ENCODE measurements at places on chromosomes 3 and 15.

DNA sequence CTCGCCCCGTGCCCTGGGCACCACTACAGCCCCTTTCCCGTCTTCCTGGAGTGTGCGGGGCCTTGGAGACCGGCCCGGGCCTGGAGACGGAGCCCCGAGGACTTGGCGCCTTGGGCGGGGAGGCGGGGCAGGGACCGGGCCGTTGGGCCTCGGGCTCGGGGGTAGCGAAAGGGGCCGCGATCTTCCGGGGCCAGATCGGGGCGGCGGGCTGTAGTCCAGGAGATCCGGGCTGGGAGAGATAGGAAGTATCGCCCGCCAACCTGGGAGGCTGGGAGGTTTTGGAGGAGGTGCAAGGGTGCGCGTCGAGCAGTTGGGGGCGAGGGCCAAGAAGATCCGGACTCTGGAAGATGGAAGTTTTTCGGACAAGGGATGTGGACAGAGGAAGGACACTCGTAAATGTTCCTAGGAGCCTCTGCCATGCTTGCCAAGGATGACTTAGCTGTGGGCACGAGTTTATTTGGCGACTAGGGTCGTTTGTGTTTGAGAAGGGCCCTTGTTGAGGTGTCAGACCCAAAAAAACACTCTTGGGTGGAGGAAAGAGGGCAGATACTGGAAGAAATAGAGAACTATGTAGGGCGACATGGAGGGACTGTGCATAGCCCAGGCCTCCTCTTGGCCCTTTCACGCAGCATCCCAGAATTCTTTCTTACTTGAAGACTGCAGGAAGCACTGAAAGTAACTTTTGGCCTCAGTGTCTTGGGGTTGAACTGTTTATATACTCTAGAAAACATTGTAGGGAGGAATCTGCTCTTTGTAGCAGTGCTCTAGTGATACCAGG, 712 bp downstream of the RTF1 start:
- no peak for DNase-seq

GRCh38 chr3:127074900-127075360, 92.0 kb downstream of the PLXNA1 start:
- DNase-seq, result no peak

DNA sequence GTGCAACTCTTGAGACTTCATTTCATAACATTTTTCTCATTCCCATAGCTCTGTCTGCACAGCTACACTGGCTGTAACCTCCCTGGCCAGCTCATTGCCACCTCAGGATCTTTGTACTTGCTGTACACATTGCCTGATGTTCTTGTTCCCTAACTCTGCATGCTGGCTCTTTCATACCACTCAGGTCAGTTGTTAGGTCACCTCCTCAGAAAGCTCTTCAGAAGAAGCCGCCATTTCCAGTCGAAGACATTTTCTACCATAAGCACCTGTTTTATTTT, 176.2 kb downstream of the AKAP13 start:
- DNase-seq, result no peak

- DNase-seq, result no peak
Observed at GRCh38 chr3:25423780-25424588, 4.1 kb upstream of the RARB start.

DNA sequence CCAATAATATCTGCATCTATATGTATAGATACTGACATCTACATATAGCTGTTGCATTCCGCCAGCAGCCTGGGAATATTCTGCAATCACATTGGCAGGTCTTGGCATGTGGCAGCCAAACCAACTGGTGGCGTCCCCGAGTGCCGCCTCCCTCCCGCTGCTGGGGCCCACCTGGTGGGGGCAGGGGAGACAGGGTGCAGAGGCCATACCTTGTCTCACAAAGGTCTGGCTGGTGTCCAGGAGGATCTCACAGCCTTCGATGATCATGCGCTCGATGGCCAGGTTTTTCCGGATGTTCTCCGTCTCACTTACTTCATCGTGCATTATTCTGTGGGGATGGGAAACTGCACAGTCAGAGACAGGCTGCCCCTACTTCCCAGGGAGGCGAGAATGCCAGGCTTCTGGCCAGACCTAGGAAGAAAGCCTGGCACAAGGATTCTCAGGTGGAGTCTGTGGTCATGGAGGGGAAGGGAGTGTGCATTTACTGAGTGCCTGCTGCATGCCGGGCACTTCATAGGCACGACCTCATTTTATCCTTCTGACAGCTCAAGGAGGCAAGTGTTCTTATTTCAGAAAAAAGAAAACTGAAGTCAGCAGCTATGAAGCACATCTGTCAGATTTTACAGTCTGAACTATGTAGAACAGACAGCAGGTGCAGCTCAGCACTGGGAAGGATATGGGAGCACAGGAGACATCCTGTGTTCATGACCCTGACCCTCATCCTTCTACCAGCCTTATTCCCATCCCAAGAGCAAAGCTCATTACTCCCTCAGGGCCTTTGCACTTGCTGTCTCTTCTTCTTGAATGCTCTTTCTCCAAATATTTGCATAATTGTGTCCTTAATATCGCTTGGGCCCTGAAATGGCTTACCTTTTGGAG, 62.8 kb downstream of the RASGRF1 start:
- no peak for DNase-seq

DNA sequence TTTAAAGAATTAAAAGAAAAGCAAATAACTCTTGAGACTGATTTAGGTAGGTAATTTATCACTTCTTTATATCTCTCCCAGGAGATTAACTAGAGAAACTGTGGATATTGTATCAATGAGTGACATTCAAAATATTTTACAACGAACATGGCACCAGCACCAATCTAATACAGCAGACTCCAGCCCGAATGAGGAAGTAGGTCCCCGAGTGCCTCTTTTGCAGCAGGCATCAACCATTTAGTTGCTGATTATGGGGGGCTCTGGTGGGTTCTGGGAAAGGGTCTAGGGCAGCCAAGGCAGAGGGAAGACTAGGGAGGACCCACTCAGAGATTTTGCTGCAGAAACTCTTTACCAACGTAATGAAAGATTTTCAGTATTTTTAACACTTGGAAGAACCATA, 31.7 kb upstream of the TTC14 start:
- DNase-seq, result no peak

GRCh38 chr3:73828348-73828747, 203.6 kb upstream of the PDZRN3 start:
- DNase-seq, result no peak

DNA sequence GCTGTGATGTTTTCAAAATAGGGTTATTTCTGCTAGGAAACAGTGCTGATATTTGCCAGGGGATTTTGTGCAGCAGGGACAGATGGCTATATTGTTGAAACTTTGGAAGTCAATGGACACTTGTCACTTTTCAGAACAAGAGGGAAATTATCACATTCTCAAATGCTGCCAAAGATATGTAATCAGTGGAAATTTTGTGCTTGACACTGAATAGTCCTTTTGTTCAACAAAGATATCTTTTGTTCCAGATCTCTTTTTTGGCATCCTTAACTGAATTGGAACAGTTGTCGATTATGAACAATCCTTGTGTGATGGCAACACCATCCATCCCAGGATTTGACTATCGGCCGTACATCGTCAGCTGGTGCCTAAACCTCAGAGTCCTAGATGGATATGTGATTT, 7.8 kb downstream of the CEP97 start:
- DNase-seq, result no peak

DNA sequence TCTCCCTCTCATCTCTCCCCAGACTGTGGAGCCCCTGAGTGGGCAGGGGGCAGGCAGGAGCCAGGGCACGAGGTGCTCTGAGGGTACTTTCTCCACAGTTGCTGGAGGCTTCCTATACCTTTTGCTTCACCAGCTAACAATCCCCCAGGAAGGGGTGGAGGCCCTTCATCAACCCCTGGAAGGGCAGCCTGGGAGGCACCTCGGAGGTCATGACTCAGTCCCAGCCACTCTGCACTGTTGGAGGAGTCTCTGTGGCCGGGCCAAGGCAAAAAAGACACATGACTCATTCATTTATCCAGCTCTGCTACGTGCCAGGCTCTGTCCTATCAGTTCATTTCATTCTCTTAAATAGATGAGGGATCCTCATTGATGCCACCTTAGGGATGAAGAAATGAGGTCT, 15.6 kb upstream of the KY start:
- no peak for DNase-seq

GRCh38 chr3:69320871-69321271, 65.0 kb downstream of the FRMD4B start:
- no peak for DNase-seq

GRCh38 chr15:65400760-65401610, 21.8 kb downstream of the IGDCC4 start:
- no peak for DNase-seq

DNA sequence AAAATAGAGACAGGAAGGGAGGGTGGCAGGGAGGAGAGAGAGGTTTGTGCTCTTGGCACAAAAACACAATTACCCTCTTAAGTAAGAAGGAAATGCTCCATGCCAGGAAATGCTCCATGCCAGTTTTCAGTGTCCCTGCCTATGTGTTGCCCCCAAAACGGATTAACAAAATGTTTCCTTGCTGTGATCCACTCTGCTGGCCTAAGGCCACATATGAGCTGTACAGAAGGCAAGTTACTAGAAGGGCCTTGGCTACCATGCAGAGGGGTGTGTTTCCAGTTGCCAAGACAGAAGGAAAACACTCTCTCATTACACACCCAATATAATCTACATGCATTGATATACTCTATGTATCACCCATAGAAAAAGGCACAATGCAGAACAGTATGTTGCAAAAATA, 98.2 kb upstream of the PTPRG start:
- no peak for DNase-seq

DNA sequence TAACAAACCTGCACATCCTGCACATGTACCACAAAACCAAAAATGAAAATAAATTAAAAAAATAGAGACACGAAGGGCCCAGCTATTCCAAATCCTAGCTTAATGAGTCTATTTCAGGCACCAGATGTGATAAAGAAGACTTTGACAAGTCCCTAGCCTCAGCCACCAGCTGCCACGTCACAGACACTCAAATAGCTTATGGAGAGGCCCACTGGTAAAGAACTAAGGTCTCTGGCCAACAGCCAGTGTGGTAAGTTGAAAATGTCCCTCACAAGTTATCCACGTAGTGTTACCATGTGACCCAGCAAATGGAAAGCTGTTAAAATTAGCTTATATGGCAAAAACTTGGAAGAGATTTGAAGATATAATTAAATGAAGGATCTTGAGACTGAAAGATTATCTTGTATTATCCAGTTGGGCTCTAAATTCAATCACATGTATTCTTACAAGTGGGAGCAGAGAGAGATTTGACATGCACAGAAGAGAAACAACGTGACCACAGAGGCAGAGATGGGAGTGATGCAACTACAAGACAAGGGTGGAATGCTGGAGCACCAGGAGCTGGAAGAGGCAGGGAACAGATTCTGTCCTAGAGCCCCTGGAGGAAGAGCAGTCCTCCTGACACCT, 10.9 kb downstream of the ACSBG1 start:
- DNase-seq, result no peak

DNA sequence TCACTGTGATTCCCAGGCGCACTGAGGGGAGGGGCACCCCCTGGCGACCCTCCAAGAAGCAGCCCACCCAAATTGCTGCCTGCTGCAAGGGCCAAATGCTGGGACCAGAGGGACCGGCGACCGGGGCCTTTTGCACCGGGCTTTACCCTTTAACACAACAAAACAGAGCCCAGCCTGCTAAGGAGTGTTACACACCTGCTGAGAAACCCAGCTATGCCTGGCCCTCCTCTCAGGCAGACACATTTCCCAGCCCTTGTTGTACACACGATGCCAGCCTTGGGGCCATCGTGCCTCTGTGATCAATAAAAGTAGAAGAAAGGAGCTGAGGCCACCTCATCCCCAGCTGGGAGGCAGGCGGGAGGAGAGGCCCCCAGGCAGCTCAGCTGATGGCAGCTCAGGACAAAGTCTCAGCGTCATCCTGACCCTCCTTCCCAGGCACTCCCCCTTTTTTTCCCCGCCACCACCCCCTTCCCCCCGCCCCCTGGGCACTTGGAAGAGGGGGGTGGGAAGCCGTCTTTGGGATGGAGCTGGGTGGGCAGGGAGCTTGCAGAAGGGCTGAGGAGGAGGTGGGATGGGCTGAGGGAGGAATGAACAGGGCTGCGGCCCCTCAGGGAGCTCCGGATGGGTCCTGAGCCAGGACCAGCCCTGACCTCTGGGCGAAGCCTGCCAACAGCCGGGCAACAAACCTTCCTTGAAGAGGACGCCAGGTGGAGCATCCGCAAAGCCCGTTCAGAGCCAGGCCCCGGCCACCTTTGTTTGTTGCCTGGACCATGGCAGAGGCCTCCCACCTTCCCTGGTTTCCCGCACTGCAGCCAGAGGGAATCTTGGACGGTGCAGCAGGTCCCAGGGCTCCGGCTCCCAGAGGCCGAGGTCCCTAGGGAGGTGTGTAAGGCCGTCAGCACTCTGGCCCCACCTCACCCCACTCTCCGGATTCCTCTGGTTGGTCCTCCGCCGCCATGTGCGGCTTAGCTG, 45.9 kb upstream of the SEC61A1 start:
- no peak for DNase-seq

GRCh38 chr3:33975463-33975862, 177.0 kb downstream of the PDCD6IP start:
- no peak for DNase-seq

GRCh38 chr3:173502983-173503568, 105.5 kb downstream of the NLGN1 start:
- no peak for DNase-seq

DNA sequence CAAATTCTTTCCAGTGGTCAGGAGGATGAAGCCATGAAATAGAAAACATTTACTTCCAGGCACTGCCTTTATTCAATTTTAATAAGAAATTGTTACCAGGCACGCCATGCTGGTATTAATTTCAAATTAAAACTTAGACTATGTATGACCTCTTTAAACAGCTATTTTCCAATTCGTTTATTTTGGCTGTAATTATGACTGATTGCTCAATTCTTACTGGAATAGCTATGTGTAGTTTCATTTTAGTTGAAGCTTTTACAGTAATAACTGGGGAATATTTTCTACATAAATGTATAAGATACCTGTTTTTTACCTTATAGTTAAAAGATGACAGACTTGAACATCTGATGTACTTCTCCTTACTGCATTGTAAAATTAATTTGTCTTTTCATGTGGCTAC, 480.0 kb upstream of the GOLIM4 start:
- no peak for DNase-seq

- peak; percentile 78 for DNase-seq
Observed at GRCh38 chr3:197309528-197310361, 11.3 kb upstream of the DLG1 start.

DNA sequence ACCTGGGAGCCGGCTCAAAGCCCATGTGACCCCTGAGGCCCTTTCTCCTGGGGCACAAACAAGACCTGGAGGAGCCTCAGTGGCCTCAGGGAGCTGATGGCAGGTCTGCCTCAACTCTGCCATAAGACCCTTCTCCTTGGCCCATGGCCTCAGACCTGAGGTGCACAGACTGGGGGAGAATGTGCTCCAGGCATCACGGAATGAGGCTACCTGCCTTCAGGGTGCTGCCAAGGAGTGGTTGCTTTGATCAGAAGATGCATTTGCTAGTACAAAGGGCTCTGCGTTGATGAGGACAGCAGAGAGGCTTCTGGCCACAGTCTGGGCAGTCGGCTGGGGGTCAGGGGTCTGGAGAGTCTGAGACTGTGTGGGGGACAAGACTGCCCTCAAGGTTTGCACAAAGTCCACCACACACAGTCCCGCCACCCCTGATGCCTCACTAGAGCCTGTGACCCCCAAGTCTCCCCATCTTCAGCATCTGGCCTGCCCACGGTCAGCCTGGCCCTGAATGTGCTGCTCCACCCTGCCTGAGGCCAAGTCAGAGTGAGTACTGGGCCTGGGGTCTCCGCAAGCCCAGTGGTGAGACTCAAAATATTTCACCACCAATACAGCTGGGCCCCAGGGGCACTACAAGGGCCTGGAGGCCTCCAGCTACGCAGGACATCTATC, 26.6 kb downstream of the ALDH1L1 start:
- DNase-seq, result no peak

All from amniotic stem cell (primary cell).